Activated CD4-positive, alpha-beta T cell treated with anti-CD3 and anti-CD28 coated beads for 36 hours (primary cell): ENCODE measurements at places on chromosomes 2 and 18. TPM values are rescaled to one million over a fixed set of nuclear protein-coding genes. Genes with fewer than 3 reads are reported as not detected.

The NT5C1B gene
- total RNA-seq: not detected

The RAPGEF4 gene
- 0.50 TPM for total RNA-seq

The STPG4 gene
- total RNA-seq: 0.23 TPM

The MEIS1 gene
- not detected for total RNA-seq

The VWA3B gene
- total RNA-seq: not detected

The KYNU gene
- total RNA-seq: not detected

The HOXD9 gene
- total RNA-seq: not detected

The VIT gene
- total RNA-seq: not detected

The DCDC2C gene
- not detected for total RNA-seq

- no peaks in the 10 kb centered on the region for H3K4me1 ChIP-seq
- no peak overlapping the region for H3K4me3 ChIP-seq
- no peaks in the 10 kb centered on the region for H3K36me3 ChIP-seq
- no peak for DNase-seq
- no peaks in the 10 kb centered on the region for H3K27me3 ChIP-seq
- H3K27ac ChIP-seq: no peak overlapping the region
These were observed 207.6 kb upstream of the TANK start for GRCh38 chr2:160952464-160953254.

DNA sequence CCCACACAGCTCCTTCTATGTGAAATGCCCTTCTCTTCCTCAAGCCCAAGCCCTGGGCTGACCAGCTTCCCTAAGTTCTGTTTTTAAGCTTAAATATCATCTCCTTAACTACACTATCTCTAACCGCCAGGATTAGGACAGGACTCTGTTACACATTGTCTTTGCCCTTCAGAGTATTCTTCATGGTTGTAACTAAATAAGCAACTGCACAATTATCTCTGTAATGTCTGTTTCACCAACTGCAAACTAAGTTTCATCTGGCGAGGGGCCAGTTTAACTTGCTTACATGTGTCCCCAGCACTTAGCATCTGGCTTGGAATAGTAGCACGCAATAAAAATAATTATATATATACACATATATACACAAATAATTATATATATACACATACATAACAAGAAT lies 1.1 kb upstream of the ERMN start:
- no peak for DNase-seq
- H3K27me3 ChIP-seq: no peaks in the 10 kb centered on the region
- no peak overlapping the region for H3K4me3 ChIP-seq
- peaks cover 57% of the 10 kb centered on the region for H3K4me1 ChIP-seq
- H3K36me3 ChIP-seq: peaks cover 3% of the 10 kb centered on the region
- no peak overlapping the region for H3K27ac ChIP-seq

- H3K36me3 ChIP-seq: no peaks in the 10 kb centered on the region
- H3K4me3 ChIP-seq: no peak overlapping the region
- H3K27me3 ChIP-seq: no peaks in the 10 kb centered on the region
- DNase-seq: no peak
- H3K4me1 ChIP-seq: peaks cover 11% of the 10 kb centered on the region
- H3K27ac ChIP-seq: no peak overlapping the region
These were observed 250.1 kb downstream of the PRKCE start for GRCh38 chr2:45901468-45902032.

GRCh38 chr2:97952357-97952756 lies 43.4 kb downstream of the TMEM131 start:
- peaks cover 1% of the 10 kb centered on the region for H3K36me3 ChIP-seq
- peaks cover 66% of the 10 kb centered on the region for H3K4me1 ChIP-seq
- no peaks in the 10 kb centered on the region for H3K27me3 ChIP-seq
- H3K4me3 ChIP-seq: no peak overlapping the region
- no peak overlapping the region for H3K27ac ChIP-seq
- no peak for DNase-seq

GRCh38 chr2:159622966-159623365 lies 6.6 kb upstream of the BAZ2B start:
- no peak for DNase-seq
- no peak overlapping the region for H3K4me3 ChIP-seq
- H3K4me1 ChIP-seq: no peaks in the 10 kb centered on the region
- peaks cover 2% of the 10 kb centered on the region for H3K27me3 ChIP-seq
- no peak overlapping the region for H3K27ac ChIP-seq

DNA sequence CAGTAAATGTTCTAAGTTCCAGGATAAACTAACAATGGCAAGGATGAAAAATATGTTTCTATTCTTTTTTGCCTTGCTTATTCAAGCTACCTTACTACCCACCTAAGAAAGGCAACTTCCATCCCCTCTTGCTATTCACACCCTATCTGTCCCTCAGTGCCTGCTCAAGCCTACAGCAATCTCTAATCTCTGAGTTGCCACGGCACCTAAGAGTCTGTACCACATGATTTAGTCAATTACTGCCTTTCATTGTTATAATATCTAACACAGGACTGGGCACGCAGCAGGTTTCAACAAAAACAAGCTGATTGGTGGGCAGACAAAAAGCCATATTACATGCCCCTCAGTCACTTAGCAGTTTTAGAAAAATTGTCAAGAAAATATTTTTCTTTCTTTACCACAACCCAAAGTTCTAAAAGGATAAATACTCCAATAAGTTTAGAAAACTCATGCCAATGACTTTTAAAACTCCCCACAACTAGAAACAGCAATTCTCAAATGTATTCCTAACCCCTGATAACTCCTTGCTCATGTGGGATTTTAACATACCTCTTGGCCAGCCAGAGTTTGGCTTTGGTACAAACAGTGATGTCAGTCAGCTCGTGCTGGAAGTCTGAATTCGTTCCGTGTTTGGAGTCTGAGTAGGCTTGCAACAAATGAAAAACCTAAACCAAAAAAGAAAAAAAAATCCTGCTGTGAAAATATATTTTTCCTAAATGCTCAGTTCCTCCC lies 117.3 kb upstream of the ZFP36L2 start:
- H3K27ac ChIP-seq: no peak overlapping the region
- no peak overlapping the region for H3K4me3 ChIP-seq
- no peak for DNase-seq
- H3K36me3 ChIP-seq: peaks cover 13% of the 10 kb centered on the region
- H3K27me3 ChIP-seq: no peaks in the 10 kb centered on the region

GRCh38 chr18:70273021-70273420 lies 15.8 kb upstream of the SOCS6 start:
- no peaks in the 10 kb centered on the region for H3K4me1 ChIP-seq
- no peak overlapping the region for H3K27ac ChIP-seq
- H3K4me3 ChIP-seq: no peak overlapping the region
- H3K36me3 ChIP-seq: peaks cover 4% of the 10 kb centered on the region
- no peak for DNase-seq

- no peak overlapping the region for H3K27ac ChIP-seq
- no peaks in the 10 kb centered on the region for H3K36me3 ChIP-seq
- DNase-seq: no peak
- peaks cover 2% of the 10 kb centered on the region for H3K27me3 ChIP-seq
- H3K4me3 ChIP-seq: no peak overlapping the region
- peaks cover 6% of the 10 kb centered on the region for H3K4me1 ChIP-seq
These were observed 79.6 kb downstream of the TEX51 start for GRCh38 chr2:126978333-126978732.

- H3K27me3 ChIP-seq: peaks cover 17% of the 10 kb centered on the region
- no peak overlapping the region for H3K4me3 ChIP-seq
These were observed 120.0 kb downstream of the GALR1 start for GRCh38 chr18:77369644-77370043.

DNA sequence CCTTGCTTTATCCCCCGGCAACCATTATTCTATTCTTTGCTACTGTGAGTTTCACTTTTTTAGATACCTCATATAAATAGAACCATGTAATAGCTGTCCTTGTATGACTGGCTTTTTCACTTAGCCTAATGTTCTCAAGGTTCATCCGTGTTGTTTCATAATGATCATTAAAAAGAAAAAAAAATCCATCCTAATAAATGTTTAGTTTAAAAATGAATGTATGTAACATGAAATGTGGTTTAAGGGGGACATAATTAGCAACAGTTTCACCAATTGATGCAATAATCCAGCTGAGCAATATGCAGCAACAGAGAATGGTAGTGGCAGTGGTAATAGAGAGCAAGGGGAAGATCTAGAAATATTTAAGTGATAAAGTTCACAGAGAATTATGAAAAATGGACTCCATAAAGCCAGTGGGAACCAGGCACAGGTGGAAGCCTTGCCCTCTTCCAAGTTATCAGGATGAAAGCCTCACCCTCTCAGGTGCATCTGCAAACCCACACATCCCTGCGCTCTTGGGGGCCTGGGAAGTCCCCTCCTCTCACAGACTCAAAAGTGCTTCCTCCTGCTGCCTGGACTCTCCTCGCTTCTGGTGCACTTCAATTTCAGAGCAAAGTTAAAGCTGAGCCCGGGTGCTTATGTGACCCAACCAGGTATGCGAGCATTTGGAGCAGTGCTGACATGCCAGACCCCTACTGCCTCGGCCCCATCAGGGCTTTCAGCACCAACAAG lies 1403.3 kb upstream of the SLC39A10 start:
- no peaks in the 10 kb centered on the region for H3K4me1 ChIP-seq
- no peak overlapping the region for H3K27ac ChIP-seq
- H3K36me3 ChIP-seq: no peaks in the 10 kb centered on the region
- no peaks in the 10 kb centered on the region for H3K27me3 ChIP-seq

- H3K27me3 ChIP-seq: peaks cover 1% of the 10 kb centered on the region
- DNase-seq: no peak
- H3K4me3 ChIP-seq: no peak overlapping the region
- H3K27ac ChIP-seq: no peak overlapping the region
- H3K36me3 ChIP-seq: no peaks in the 10 kb centered on the region
These were observed 370.2 kb upstream of the SLC14A2 start for GRCh38 chr18:45245091-45245511.

- H3K27ac ChIP-seq: no peak overlapping the region
- no peak for DNase-seq
- H3K4me1 ChIP-seq: no peaks in the 10 kb centered on the region
- no peaks in the 10 kb centered on the region for H3K27me3 ChIP-seq
- peaks cover 8% of the 10 kb centered on the region for H3K36me3 ChIP-seq
- H3K4me3 ChIP-seq: no peak overlapping the region
These were observed 54.7 kb downstream of the DTNB start for GRCh38 chr2:25618676-25619075.

GRCh38 chr2:180334514-180334913 lies 327.4 kb upstream of the CWC22 start:
- no peaks in the 10 kb centered on the region for H3K27me3 ChIP-seq
- H3K27ac ChIP-seq: no peak overlapping the region
- no peaks in the 10 kb centered on the region for H3K4me1 ChIP-seq
- DNase-seq: no peak
- no peak overlapping the region for H3K4me3 ChIP-seq

GRCh38 chr2:195945056-195945455 lies 123.6 kb downstream of the DNAH7 start:
- H3K4me1 ChIP-seq: no peaks in the 10 kb centered on the region
- no peak overlapping the region for H3K27ac ChIP-seq
- no peaks in the 10 kb centered on the region for H3K27me3 ChIP-seq
- no peak for DNase-seq
- no peaks in the 10 kb centered on the region for H3K36me3 ChIP-seq

- no peak for DNase-seq
- no peak overlapping the region for H3K27ac ChIP-seq
- H3K36me3 ChIP-seq: no peaks in the 10 kb centered on the region
- H3K4me3 ChIP-seq: no peak overlapping the region
These were observed 32.1 kb downstream of the ASAP2 start for GRCh38 chr2:9238591-9239326.

- peaks cover 53% of the 10 kb centered on the region for H3K36me3 ChIP-seq
- no peak overlapping the region for H3K27ac ChIP-seq
- H3K4me1 ChIP-seq: peaks cover 5% of the 10 kb centered on the region
- H3K27me3 ChIP-seq: no peaks in the 10 kb centered on the region
- H3K4me3 ChIP-seq: no peak overlapping the region
These were observed 31.3 kb downstream of the LANCL1 start for GRCh38 chr2:210445116-210445707.

DNA sequence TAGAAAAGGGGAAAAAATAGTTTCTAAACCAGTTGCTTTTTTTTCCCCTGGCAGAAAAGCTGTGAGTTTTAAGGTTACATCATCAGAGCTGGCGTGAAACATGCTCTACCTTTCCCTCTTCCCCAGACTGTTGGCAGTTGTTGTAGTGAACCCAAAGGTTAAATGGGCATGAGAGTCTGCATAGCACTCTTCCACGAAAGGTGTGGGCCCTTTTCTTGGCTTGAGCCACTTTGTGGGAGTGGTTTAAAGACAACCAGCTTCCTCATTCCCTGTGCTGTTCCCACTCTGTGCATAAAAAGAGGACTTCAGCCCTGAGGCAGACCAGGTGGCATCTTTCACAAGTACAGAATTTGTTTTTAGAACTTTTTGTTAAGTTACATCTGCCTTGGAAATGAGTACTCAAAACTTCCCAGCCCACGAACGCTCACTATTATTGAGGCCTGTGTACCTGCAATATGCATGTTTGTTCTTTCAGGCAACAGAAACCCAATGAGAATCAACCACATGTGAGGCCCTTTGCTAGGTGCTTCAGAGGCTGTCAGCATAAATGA lies 243.8 kb downstream of the BABAM2 start:
- H3K36me3 ChIP-seq: peaks cover 10% of the 10 kb centered on the region
- peak overlapping the region; percentile 47 for H3K27ac ChIP-seq
- DNase-seq: peak; percentile 15

GRCh38 chr18:2644535-2644934 lies 11.0 kb upstream of the SMCHD1 start:
- H3K36me3 ChIP-seq: no peaks in the 10 kb centered on the region
- H3K27me3 ChIP-seq: no peaks in the 10 kb centered on the region
- peaks cover 22% of the 10 kb centered on the region for H3K4me1 ChIP-seq
- no peak for DNase-seq
- H3K4me3 ChIP-seq: no peak overlapping the region

GRCh38 chr2:108364676-108365297 lies 13.0 kb upstream of the SULT1C4 start:
- no peaks in the 10 kb centered on the region for H3K4me1 ChIP-seq
- no peak overlapping the region for H3K4me3 ChIP-seq
- no peaks in the 10 kb centered on the region for H3K36me3 ChIP-seq
- peaks cover 9% of the 10 kb centered on the region for H3K27me3 ChIP-seq
- no peak overlapping the region for H3K27ac ChIP-seq
- DNase-seq: no peak

DNA sequence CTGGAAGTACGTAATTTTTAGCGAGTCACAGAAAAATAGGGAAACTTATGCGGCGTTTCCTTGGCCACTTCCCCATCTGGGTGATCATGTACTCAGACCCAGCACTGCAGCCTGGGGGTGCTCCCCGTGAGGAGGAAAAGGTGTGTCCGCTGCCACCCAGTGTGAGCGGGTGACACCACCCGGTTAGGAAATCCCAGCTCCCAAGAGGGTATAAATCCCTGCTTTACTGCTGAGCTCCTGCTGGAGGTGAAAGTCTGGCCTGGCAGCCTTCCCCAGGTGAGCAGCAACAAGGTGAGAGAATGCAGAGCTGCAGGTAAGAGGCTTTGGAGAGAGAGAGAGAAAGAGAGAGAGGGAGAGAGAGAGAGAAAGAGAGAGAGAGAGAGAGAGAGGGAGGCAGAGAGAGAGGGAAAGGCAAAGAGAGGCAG lies at the start of gene IL1R2:
Gene IL1R2, plus strand, starts transcription at position 240 of the 425 bp plus-strand sequence. CDS start 16,616 bp downstream, outside the sequence.
- no peak within 1 kb of the TSS for H3K27ac ChIP-seq
- no peak for DNase-seq
- H3K36me3 ChIP-seq: no peaks in the 10 kb centered on the region
- no peak within 1 kb of the TSS for H3K4me3 ChIP-seq

GRCh38 chr2:195364015-195364965 lies 292.7 kb upstream of the SLC39A10 start:
- peak; percentile 17 for DNase-seq
- peaks cover 13% of the 10 kb centered on the region for H3K36me3 ChIP-seq
- H3K27me3 ChIP-seq: no peaks in the 10 kb centered on the region
- peak overlapping the region; percentile 68 for H3K27ac ChIP-seq
